ENCODE measurements at places on chromosomes 13 and 19.
A peak's percentile ranks its signal among the peaks of the same experiment; 100 is the strongest.

DNA sequence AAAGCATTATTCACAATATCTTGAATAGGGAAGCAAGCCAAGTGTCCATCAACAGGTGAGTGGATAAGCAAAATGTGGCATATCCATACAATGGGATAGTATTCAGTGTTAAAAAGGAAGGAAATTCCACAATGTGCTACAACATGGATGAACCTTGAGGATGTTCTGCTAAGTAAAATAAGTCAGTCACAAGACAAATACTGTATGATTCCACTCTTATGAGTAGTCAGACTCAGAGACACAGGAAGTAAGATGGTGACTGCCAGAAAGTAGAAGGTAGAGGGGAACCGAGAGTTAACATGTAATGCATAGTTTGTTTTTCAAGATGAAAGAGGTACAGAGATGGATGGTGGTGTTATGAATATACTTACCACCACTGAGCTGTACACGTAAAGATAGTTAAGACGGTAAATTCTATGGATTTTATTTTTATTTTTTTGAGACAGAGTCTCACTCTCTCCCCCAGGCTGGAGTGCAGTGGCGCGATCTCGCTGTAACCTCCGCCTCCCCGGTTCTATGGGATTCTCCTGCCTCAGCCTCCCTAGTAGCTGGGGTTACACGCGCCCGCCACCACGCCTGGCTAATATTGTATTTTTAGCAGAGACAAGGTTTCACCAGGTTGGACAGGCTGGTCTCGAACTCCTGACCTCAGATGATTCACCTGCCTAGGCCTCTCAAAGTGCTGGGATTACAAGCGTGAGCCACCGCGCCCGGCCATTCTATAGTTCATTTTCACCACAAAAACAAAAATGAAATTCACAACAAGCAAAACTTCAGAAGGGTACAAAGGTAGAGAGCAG lies 1.0 kb upstream of the CHAMP1 start:
- DNase-seq, result no peak

GRCh38 chr19:30226464-30227011 lies 145.6 kb upstream of the ZNF536 start:
- peak; percentile 57 for DNase-seq

DNA sequence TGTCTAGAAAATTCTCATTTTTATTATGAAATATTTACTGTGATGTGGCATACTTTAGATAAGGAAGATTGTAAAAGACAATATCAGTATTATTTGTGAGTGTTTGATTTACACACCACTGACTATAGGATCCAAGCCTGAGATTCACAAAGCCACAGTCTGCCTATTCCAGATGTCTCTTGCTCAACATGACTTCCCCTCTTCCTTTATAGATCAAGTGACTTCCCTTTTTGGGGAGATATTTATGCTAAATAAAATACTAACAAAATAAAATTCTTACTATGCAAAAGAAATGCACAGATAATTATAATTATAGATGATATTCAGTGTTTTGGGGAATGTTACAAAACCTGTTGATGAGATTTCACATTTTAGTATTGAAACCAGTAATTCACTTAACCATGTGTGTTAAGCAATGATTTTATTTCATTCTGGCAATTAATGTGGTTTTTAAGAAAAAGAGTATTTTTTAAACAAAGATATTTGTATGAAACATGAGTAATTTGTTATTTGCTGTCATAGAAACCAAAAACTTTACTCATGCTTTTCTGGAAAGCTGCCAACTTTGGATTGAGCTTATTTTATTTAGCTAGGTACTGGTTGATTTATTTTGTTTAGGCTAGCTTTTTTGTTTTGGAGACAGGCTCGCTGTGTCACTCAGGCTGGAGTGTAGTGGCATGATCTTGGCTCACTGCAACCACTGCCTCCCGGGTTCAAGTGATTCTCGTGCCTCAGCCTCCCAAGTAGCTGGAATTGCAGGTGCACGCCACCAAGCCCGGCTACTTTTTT lies 13.7 kb upstream of the GPR183 start:
- no peak for DNase-seq

- no peak for DNase-seq
Measured at GRCh38 chr19:41411968-41412265, 14.3 kb downstream of the BCKDHA start.

- no peak for DNase-seq
Measured at GRCh38 chr13:87094646-87095045, 576.5 kb upstream of the SLITRK5 start.

DNA sequence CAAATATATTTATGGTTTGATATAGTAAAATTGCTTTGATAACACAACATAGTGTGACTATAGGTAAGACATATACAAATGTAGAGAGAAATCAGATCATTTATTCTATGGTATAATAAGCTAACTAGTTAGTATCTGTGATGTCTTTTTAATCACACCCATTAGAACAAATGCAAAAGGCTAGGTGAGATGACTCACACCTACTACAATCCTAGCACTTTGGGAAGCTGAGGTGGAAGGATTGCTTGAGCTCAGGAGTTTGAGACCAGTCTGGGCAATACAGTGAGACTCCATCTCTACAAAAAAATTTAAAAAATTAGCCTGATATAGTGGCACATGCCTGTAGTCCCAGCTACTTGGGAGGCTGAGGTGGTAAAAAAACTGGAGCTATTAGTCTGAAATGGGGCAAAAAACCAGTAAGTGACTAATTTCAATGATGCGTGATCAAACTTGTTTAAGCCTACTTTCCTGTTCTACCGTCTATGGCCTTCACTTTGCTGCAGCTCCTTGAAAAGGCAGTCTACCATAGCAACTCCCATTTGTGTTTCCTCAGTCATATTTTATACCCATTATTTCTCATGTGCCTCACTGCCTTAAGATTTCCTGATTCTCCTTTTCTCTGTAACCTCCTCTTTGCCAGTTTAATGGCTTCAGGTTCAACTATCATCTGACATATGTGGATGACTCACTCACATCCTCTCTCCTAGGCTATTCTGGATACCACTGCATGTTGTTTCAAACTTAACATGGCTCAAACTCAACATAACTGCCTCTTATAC lies 12.5 kb downstream of the ALG5 start:
- DNase-seq, result no peak

DNA sequence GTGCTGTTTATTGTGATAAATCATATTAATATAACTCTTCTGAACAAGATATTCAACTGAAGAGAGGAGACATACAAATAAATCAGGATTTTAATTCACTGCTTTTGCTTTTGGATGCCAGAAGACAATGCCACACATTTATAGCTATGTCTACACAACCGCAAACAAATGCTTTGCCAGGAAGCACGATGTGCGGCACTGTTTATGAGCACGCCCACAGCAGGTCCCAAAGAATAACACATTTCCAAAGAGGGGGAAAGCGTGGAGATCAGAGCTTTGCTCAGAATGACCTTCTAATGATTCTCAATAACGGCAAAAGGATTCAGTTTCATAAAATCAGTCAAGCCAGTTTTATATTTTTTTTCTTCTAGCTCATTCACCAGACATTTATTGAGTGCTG lies 16.7 kb downstream of the FAM216B start:
- DNase-seq, result no peak

- no peak for DNase-seq
Measured at GRCh38 chr19:35689836-35690235, 14.5 kb upstream of the ZBTB32 start.

GRCh38 chr13:112977525-112977924 lies 8.5 kb downstream of the MCF2L start:
- DNase-seq, result no peak

GRCh38 chr19:57820599-57820998 lies 5.9 kb upstream of the ZNF552 start:
- DNase-seq, result no peak

DNA sequence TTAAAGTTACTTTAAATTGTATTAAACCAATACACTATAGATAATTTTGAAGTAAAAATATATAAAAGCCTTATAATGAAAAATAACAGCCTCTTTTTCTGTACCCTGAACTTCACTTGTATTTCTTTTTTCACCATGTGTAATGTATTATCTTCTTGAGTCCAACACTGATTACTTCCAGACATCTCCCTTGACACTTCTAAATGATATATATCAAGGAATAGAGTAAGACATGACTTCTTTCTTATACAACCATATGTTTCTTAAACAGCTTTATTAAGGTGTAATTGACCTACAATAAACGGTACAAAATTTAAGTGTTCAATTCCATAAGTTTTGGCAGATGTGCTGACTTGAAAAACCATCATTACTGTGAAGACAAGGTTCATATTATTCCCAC lies 531.9 kb downstream of the OLFM4 start:
- DNase-seq, result no peak

- no peak for DNase-seq
Measured at GRCh38 chr13:28471421-28471820, 23.5 kb downstream of the FLT1 start.

GRCh38 chr13:100175078-100175802 lies 86.3 kb downstream of the PCCA start:
- DNase-seq, result no peak

DNA sequence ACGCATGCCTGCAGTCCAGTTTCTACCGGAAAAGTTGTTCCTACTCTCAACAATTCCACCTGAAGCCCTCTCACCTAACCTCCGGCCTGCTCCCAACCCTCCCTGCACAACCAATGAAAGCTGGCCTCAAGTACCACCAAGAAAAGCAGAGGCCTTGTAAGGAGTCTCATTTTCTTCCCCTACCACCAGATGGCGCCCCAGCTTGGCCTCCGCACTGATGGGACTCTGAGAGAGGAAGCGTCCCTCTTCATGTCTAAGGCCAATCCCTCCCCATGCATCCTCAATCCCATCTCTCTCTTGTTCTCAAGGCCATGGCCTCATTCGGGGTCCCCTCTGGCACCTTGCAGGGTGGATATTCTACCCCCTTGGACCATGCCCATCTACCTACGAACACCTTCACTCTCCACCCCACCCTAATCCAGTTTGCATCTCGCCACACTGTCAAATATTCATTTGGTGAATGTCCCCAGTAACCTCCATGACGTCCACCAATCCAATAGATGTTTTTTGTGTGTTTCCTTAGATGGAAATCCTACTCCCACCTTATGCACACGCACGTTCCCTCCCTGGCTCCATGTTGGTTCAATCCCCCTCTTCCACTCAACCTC lies 412.8 kb downstream of the ZNF536 start:
- DNase-seq, result peak; percentile 69

- no peak for DNase-seq
Measured at GRCh38 chr19:38763795-38764220, 9.5 kb downstream of the LGALS7 start.

GRCh38 chr19:34555447-34555846 lies 73.9 kb downstream of the WTIP start:
- DNase-seq, result peak; percentile 49

GRCh38 chr13:28161370-28161769 lies 23.0 kb downstream of the PAN3 start:
- no peak for DNase-seq

GRCh38 chr13:97548711-97549110 lies 114.7 kb downstream of the RAP2A start:
- DNase-seq, result no peak

DNA sequence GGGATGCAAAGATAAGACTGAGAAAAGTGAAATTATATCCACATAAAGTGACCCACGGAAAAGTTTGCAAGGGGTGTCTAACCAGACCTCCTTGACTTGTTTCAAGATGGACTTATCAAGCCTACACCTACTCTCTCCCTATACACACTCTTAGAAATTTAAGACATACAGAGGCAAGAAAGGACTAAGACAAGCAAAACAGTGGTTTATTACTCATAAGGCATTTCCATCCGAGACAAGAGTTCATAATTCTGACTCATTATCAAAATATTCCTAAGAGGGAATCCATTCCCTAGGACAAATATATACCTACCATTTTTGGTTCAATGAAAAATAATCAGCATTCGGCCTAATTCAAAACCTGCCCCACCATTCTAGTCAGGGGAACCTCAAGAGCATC lies 232.6 kb upstream of the GPC6 start:
- DNase-seq, result no peak

- no peak for DNase-seq
Measured at GRCh38 chr13:112752711-112753541, 63.1 kb downstream of the ATP11A start.

- no peak for DNase-seq
Measured at GRCh38 chr19:13214036-13214730, 64.0 kb downstream of the IER2 start.

DNA sequence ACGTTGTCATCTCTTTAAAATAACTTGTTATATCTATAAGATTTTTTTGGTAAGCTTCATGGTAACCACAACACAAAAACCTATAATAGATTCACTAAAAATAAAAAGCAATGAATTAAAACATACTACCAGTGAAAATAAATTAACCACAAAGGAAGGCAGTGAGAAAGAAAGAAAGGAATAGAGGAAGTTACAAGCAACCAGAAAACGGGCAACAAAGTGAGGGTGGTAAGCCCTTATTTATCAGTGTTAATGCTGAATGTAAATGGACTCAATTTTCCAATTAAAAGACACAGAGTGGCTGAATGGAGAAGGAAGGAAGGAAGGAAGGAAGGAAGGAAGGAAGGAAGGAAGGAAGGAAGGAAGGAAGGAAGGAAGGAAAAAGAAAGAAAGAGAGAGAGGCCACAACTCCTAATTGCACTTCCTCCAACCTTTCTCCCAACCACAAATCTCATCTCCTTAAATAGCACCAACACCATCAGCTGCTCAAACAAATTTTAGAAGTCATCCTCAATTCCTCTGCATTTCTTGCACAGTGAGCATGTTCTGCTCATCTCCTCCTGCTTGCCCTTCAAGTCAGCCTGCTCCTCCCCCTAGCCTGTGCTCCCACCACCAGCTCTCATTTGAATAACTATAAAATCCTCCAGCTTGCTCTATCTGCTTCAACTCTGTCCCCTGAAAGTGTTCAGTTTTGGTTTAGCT lies 48.6 kb downstream of the CCNA1 start:
- no peak for DNase-seq

GRCh38 chr19:7622933-7623685 lies 6.2 kb downstream of the XAB2 start:
- DNase-seq, result no peak

- no peak for DNase-seq
Measured at GRCh38 chr19:14517446-14517839, 754 bp downstream of the DNAJB1 start.

- DNase-seq, result no peak
Measured at GRCh38 chr13:77928909-77929308, 10.3 kb upstream of the EDNRB start.

- DNase-seq, result no peak
Measured at GRCh38 chr13:47822036-47822435, 179.0 kb downstream of the SUCLA2 start.

- DNase-seq, result no peak
Measured at GRCh38 chr13:62997696-62998095, 1582.0 kb upstream of the PCDH20 start.

DNA sequence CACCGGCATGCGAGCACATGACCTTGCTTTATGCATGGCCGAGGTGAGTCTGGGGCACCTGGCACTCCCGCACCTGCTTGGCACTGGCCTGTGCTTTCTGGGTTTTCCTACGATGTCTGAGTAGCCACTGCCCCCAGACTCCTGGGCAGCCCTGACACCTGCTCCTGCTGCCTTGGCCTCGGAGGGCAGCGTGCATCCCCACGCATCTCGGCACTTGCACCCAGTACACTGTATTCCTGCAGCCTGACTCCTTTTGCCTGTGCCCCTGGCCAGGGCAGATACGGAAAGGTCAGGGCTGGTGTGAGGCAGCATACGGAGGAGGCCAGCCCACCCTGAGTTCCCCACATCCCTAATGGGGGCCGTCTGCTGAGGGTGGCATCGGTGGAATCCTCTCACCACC lies 340.6 kb downstream of the TEX29 start:
- DNase-seq, result no peak

Data from D341Med (cell line).